ENCODE measurements at places on chromosomes 2 and 18.

GRCh38 chr2:174024524-174025270 is 59.5 kb upstream of the SP3 start:
- no peak for DNase-seq

DNA sequence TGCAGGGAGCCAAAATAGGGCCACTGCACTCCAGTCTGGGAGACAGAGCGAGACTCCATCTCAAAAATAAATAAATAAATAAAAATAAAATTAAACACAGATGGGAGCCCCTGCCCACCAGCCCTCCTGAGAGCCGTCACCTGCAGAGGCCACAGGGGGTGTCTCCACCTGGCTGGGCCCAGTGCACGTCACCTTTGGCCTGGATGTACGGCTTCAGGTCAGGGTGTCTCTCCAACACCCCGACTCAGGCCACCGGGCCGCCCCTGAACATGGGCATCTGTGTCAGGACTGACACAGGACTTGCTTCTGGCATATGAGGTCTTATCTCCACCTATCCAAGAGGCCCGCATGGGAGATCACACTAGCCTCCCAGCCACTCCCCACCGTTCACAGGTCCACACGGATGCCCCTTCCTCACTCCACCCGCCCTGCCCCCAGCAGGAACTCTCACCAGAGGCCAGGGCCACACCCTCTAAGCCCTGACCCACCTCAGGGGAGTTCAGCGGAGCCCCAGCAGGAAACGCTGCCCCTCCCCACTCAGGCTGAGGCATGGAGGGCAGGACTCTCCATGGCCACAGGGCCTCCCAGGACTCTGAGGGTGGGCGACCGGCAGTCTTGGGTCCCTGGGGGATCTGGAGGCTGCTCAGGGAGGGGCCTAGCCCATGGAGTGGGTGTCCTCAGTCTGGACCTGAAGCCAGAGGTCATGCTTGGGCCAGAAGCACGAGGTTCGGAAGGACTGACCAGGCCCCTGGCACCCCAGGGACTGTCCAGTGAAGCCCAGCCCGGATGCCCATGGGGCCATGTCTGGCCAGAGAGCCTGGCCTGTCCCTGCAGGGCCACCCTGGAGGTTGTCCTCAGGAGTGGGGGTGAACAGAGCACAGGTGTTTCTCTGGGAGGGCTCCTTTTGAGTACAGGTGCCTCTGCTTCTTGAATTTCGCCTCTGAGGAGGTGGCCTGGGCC is 1.6 kb upstream of the CROCC2 start:
- no peak for DNase-seq

- DNase-seq: no peak
Measured at GRCh38 chr18:55407774-55408535, 180.0 kb downstream of the TCF4 start.

GRCh38 chr18:963276-963675 is 58.6 kb downstream of the ADCYAP1 start:
- DNase-seq: no peak

GRCh38 chr2:232885264-232885961 is 15.3 kb downstream of the SNORC start:
- DNase-seq: no peak

GRCh38 chr18:12934454-12935071 is 13.2 kb upstream of the SEH1L start:
- peak; percentile 62 for DNase-seq

DNA sequence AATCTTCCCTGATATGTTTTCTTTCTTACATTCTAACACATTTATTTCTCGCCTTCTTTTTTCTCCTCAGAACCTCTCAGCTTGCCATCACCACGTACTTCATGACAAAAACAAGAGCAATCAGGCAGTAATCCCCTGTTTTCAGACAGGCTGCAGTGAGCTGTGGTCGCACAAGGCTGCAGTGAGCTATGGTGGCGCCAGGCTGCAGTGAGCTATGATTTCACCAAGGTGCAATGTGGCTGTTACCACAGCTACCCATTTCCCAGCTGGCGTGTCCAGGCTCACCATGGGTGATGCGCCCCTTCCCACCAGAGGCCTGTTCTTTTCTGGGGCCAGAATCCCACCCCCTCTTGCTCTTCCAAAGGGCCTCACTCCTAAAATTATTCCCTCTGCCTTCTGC is 25.8 kb downstream of the TCF23 start:
- DNase-seq: no peak

DNA sequence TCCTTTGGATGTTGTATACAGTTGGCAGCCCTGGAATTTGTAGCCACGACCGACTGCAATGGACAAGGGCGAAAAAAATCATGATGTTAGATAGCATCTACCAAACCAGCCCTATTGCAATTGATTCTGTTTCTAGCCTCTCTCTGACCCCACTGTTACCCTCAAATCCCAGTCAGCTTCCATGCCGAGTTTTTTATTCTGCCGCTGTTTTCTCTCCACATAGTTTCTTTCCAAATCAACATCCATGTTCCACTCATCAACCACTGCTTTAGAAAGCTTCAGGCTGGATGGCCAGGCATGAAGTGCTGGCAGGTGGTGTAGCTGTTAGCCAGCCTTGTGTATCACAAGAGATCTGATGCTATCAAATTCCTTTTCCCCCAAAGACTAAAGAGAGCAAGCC is 272.8 kb downstream of the FIGN start:
- no peak for DNase-seq

- DNase-seq: no peak
Measured at GRCh38 chr2:3628800-3629199, 29.2 kb upstream of the ALLC start.

GRCh38 chr2:73215254-73215653 is 1.2 kb downstream of the SMYD5 start:
- DNase-seq: no peak

DNA sequence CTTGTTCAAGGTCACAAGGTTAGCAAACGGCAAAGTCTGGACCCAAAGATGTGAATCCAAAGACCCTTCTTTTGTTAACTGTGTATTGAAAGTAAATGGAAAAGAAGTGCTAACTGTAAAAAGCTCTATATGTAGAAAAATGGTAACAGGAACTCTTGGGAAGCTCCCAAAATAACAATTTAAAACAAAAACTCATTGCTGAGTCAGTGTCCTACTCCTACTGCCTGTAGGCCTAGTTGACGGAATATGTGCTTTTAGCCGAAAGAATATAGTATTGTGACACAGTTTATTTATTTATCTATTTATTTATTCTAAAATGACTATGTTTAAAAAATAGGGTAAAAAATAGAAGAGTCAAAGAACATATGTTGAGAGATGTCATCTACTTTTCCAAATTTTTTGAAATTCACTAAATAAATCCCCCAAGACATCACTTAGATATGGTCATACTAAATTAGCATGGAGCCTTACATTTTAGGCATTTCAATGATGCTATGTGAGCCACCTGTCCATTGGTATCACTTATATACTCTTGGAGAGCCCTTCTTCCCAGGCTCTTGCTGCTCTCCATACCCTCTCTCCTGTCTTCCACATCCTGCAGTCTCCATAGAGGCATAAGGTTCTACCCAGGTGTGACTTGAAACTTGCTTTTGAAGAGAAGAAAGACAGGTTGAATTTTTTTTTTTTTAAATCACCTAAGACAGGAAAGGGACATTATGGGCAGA is 13.7 kb downstream of the COL5A2 start:
- DNase-seq: no peak

- no peak for DNase-seq
Measured at GRCh38 chr18:37107748-37108522, 279.0 kb downstream of the KIAA1328 start.

DNA sequence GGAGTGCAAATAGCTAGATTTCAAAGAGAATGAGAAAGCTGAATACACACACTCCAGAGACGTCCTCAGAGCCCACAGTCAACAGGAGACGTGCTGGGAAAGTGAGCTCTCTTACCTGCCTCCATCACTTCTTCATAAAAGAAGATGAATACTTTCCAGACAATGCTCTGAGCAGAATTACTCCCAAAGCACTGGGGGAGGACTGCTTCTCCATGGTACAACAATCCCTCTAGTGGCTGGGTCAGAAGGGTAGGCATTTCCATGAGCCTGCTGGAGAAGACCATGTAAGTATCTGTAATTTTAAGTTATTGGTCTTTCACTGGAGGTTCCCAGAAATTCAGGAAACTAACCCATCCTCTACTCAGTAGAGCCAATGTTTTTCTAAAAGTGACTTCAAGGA is 190.3 kb downstream of the RBM43 start:
- DNase-seq: no peak

DNA sequence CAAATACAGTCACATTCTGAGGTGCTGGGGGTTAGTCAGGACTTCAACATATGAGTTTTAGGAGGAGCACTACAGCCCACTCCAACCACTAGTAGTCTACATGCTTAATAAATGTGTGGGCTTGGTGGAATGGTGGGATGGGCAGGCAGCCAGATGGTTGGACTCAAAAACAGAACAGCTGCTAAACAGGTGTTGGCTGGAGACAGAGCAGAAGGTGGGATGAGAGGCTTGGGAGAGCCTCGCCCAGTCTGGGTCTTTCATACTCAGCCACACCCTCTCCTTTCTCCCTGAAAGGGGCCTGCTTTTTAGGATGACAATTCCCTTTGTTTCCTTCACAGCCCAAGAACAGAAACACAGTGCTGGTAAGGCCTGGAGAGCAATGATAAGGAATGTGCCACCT is 143.9 kb upstream of the KLHL29 start:
- DNase-seq: no peak

- DNase-seq: no peak
Measured at GRCh38 chr2:37357530-37357929, 13.1 kb downstream of the QPCT start.

- no peak for DNase-seq
Measured at GRCh38 chr18:22796113-22796512, 137.0 kb upstream of the RBBP8 start.

GRCh38 chr18:3305354-3305762 is 43.4 kb downstream of the MYL12B start:
- DNase-seq: no peak

DNA sequence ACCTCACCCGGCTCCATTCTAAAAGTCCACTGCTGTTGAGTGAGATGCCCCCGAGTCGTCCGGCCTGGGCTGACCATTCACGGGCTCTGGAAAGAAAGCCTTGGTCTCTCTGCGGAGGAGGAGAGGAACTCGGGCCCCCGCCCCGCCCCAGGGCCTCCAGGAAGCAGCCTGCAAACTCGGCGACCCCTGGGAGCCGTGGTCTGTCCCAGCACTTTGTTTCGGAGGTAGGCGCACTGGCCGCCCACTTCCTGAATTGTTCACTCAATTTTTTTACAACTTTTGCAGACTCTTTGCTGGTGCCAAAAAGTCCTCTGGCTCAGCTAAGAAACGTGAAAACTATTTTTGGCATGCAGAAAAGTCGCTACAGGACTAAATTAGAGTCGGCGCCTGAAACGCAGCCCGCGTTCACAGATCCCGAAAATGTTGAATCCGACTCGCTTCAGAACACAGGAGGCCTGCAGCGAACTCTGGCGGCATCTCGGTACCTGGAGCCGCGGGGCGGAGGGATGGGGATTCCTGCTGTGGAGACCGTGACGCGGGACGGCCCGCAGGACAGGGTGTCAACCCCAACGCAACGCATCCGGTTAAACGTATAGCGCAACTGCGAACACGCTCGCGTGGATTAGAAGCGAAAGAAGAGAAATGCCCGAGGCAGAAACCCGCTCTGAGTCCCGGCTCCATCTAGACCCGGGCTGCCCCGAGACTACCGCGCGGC is 1.5 kb downstream of the PXDN start:
- no peak for DNase-seq

- DNase-seq: no peak
Measured at GRCh38 chr2:72797740-72798139, 28.1 kb downstream of the EXOC6B start.

- DNase-seq: no peak
Measured at GRCh38 chr2:199409759-199410529, 47.8 kb downstream of the SATB2 start.

GRCh38 chr18:58779529-58779928 is 85.1 kb upstream of the ZNF532 start:
- no peak for DNase-seq

GRCh38 chr2:203155406-203155805 is 83.4 kb upstream of the CYP20A1 start:
- no peak for DNase-seq

- no peak for DNase-seq
Measured at GRCh38 chr18:3985020-3985419, 470.1 kb downstream of the DLGAP1 start.

DNA sequence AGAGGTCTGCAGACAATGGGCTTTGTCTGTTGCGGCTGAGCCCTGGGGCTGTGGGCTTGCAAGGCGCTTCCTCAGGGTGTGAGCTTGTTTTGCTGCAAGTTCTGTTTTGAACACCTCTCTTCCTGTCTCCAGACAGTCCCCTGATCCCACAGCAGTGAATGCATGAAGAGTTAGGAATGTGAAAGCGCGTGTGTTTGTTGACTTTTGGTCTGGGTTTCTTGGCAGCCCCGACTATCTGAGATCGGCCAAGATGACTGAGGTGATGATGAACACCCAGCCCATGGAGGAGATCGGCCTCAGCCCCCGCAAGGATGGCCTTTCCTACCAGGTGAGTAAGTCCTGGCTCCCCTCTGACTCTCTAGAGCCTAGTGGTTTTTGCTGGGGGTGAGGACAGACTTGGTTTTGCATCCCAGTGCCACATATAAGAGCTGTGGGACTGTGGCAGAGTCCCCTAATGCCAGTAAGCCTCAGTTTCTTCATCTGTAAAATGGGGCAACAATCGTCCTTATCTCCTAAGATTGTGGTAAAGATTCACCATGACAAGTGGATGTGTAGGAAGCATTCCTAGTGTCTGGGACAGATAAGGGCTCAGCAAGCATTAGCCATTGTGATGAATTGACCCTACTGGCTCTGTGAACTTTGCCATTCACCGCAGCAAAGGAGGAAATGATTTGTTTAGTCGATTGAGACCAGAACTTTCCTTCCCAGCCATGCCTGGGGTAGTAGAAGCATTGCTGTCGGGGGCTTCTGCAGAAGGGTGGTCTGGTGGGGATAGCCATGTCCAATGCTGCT is 3.0 kb downstream of the LBH start:
- DNase-seq: no peak

DNA sequence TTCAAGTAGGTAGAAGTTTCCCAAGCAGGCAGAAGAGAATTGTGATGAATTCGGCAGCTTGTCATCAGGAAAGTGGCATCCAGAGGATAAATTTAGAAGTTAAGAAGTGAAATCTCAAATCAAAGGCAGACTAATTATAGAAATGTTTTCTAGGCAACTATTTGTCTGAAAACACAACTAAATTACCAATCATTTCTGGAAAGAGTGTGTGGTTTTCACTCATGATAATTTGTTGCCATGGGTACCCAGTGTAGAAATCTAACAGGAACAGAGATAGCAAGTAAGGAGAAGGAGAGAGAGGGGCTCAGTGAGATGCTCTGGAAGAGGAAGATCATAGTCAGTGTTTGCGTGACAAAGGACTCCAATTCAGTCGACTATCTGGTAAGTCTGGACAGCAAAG is 208.1 kb downstream of the NCKAP5 start:
- DNase-seq: no peak

DNA sequence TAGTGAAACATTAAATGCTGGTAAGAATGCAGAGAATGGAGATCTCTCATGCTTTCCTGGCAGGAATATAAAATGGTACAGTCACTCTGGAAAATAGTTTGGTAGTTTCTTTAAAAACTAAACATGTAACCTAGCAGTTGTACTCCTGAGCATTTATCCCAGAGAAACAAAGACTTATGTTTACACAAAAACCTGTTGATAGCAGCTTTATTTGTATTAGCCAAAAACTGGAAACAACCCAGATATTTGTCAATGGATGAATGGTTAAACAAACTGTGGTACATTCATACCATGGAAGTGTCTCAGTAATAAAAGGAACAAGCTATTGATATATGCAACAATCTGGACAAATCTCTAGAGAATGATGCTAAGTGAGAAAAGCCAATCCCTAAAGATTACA is 81.7 kb upstream of the CTAGE1 start:
- no peak for DNase-seq

- DNase-seq: no peak
Measured at GRCh38 chr2:127185705-127186104, 34.4 kb downstream of the CYP27C1 start.

- DNase-seq: no peak
Measured at GRCh38 chr18:69574401-69574800, 173.7 kb downstream of the DOK6 start.
